SHP77 treated with DMSO at 0.1 percent for 48 hours (cell line): ENCODE measurements at places on chromosomes 2 and 18.
A peak's percentile ranks its signal among the peaks of the same experiment; 100 is the strongest.

DNA sequence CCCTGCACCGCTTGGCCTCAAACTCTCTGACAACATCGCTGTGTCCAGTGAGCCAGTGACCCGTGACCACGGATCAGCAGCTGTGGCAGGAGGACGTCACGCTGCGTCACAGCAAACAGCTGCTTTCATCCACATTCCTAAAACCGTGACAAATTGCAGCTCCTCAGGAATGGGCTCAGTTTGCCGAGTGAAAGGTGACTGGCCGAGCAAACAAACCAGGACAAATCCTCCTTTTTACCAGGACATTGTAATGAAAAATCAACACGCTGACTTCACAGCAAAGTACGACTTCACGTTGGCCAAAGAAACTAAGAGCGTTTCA, 57.6 kb downstream of the PXDN start:
- peak; percentile 54 for DNase-seq

DNA sequence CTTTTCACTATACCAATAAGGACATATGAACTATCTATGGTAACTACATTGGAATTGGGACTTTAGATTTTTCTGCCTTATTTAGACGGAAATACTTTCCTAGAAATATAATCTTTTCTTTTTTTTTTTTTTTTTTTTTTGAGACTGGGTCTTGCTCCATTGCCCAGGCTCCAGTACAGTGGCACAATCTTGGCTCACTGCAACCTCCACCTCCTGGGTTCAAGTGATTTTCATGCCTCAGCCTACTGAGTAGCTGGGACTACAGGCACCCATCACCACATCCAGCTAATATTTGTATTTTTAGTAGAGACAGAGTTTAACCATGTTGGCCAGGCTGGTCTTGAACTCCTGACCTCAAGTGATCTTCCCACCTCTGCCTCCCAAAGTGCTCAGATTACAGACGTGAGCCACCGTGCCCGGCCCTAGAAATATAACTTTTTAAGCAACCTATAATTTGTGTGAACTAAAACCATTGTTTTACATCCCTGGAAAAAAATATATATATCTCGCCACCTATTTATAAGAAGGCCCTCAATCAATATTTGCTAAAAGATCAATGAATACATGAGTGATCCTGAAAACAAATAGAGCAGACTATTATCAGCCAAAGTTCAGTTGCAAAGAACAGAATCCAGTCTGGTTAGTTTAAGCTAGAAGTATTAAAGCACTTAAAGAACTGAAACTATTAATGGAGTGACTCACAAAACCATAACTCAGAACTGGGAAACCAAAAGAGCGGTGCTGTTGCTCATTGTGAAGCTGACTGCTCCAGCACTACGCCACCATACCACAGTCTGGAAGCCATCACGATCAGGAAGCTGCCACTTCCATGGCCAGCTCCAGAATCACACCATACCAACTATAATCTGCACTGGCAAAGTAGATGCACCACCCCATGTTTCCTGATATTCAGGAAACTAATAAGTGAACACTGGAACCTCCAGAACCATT, 8.4 kb upstream of the HNRNPLL start:
- DNase-seq: no peak

DNA sequence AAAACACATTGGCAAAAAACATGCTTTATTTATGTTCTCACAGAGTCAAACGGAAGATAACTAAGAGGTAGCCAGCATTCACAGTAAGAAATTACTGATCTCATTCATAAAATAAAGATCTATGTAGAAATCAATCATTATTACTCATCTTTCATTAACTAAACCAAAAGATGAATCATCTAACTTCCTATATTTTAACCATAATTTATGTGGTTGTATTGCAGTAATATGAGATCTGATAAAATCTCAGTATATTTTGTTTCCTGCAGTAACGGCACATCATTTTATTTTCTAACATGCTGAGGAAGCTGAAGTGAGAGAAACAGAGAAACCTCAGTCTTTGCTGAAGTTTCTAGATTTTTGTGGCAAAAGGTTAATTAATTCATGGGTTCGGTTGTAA, 375.8 kb downstream of the GALNT13 start:
- no peak for DNase-seq

- DNase-seq: no peak
These were observed 100.7 kb downstream of the ANKRD44 start for GRCh38 chr2:197209742-197210408.

GRCh38 chr18:23087352-23087751, 47.9 kb upstream of the CABLES1 start:
- DNase-seq: no peak

DNA sequence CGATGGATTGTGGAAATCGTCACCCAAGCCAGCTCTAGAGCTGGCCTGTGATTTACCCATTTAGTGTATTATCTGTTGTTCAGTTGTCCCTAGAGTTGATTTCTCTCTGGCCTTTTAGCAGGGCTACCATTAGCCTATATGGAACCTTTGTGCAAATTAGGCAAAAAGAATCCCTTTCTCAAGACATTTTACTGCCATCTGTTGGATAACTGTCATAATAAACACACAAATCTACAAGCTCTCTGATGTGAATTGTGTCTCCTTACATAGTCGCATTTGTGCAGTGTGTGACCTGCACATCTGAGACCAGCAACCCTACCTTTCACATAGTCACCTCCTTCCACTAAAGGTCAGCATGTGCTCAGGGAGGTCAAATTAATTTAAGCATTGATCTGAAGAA, 34.0 kb downstream of the LOXHD1 start:
- DNase-seq: no peak

DNA sequence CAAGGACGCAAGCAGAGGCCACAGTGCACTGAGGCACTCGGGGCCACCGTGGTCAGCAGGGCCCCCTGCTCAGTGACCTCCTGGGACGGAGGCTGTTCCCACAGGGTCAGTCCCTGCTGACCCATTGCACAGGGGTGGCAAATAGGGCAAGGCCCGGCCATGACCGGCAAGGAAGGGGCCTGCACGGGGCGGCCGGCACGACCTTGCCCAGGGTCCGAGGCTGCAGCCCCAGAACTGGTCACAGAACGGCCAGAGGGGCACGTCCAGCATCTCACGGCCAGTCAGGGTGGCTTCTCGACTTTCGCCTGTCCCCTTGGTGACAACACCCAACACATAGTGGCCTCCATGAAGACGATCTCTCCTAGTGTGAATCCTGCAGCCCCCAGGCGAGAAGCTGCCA, 27.6 kb upstream of the OTOS start:
- no peak for DNase-seq

- DNase-seq: no peak
These were observed 697.1 kb downstream of the MBD2 start for GRCh38 chr18:53527365-53527764.

- no peak for DNase-seq
These were observed 32.0 kb downstream of the SLC14A1 start for GRCh38 chr18:45755934-45756333.

DNA sequence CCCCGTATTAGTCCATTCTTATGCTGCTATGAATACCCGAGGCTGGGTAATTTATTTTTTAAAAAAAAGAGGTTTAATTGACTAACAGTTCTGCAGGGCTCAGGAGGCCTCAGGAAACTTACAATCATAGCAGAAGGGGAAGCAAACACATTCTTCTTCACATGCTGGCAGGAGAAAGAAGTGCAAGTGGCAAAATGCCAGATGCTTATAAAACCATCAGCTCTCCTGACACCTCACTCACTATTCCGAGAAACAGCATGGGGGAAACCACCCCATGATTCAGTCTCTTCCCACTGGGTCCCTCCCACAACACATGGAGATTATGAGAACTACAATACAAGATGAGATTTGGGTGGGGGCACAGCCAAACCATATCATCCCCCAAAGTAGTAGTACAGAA, 2148.5 kb upstream of the PIK3C3 start:
- no peak for DNase-seq

- no peak for DNase-seq
These were observed 361.9 kb upstream of the FSHR start for GRCh38 chr2:49515996-49516782.

DNA sequence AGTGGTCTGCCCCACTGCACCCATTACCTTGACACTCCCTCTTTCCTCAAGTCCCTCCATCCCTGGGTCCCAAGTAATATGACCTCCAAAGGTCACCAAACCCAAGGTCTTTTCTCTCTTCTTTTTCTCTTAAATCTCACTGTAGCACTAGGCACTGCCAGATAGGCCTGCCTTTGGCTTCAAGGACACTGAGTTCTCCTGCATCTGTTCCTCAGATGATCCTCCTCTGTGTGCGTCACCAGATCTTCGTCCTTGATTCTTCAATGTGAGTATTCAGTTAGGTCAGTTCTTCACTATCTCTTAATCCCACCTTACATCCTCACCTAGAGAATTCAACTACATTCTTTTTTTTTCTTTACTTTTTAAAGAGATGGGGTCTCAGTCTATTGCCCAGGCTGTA, 249.2 kb downstream of the NBAS start:
- DNase-seq: no peak

DNA sequence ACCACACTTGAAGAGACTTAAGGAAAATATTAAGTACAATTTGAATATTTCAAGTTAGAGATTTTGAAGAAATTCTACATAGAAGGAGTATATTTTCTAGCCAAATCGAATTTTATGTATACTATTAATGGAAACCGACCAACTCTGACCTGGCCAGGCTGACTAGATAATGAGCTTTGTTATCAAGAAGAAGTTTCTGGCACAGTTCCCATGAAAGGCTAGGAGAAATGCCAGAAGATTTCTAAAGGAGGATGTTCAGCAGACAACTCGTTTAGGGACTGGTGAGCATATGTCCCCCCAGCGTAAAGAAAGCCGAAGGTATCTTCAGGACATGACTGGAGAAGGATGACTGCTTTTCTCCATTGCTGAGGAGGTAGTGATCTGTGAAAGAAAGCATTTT, 127.3 kb downstream of the DIS3L2 start:
- no peak for DNase-seq

DNA sequence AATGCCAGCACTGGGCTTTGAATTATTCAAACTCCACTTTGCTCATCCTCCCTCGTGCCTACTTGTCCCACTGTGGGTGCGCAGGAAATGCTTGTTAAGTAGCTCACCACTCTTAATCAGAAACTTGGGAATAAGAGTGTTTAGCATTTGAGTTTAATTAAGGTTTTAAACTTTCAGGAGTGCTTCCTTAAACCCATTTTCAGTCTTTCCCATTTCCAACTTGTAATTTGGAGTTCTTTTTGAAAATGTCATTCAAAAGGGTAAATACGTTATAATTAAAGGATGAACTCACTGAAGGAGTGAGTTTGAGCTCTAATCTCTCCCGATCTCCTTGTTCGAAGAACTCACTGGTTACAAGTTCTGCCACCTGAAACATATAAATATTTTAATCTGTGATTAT, 276.6 kb downstream of the AGPS start:
- DNase-seq: no peak

- DNase-seq: no peak
These were observed 288 bp upstream of the RDH14 start for GRCh38 chr2:18560797-18561085.

- no peak for DNase-seq
These were observed 256.7 kb upstream of the SETBP1 start for GRCh38 chr18:44423814-44424644.

- DNase-seq: no peak
These were observed 51.1 kb downstream of the MYO1B start for GRCh38 chr2:191296083-191297006.

DNA sequence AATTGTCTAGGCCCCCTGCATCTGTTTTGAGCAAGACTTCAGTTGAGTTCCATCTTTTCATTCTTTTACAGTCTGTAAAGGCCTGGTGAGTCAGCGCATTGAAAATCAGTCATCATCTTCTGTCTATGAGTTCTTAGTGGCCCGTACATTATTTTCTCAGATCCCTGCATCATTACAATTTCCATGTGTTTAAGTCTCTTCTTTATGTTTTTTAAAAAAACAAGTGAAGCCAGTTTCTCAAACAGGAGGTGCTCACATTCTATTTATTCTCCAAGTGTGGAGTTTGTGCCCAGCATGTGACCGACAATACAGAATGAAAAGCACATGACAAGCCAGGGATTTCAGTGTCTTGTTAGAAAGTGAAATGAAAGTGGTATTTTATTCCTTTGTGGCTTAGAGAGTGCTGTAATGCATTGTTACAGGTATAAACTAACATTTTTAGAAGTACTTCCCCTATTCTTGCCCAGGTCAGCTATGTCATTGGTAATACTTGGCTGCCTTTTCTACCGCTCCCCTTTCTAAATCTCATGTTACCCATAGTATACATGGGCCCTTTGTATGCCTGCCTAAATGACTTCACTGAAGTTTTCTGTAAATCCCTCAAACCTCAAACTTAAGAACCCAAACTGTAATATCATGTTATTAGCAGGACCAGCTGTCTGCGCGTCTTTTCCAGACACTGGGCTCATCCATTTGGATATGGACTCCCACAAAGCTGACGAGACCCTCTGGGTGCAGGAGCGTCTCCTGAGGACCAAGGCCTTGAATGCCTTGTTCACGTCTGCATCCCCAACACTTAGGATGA, 67.6 kb downstream of the FEZ2 start:
- DNase-seq: no peak

DNA sequence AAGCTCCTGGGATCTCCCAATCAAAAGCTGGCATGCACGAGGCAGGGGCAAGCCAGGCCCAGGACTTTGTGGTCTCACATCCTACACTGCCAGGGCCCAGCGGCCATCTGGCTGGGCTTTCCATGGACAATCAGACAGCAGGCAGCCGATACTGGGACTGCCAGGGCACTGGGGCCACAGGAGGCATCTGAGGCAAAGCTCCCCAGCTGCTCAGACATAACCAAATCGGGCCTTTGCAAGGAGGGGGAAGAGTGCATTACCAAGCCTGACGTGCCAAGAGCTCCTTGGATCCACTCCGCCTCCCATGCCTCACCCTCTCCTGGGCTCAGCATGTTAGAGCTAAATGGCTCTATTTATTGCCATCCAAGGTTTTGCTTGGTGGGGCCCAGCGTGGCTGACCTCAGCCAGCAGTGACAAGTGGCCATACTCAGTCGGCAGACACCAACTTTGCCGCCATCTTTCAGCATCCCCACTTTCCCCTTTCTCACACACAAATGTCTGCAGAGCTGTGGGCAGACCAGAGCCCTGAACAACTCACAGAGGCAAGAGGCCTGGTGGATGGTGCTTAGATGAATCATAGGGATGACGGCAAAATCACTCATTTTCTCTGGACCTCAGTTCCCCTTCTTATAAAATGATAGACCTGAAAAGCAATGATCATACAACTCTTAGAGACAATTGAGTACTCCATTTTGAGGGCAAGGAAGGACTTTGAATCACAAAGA, 200.8 kb downstream of the TTC32 start:
- DNase-seq: no peak

DNA sequence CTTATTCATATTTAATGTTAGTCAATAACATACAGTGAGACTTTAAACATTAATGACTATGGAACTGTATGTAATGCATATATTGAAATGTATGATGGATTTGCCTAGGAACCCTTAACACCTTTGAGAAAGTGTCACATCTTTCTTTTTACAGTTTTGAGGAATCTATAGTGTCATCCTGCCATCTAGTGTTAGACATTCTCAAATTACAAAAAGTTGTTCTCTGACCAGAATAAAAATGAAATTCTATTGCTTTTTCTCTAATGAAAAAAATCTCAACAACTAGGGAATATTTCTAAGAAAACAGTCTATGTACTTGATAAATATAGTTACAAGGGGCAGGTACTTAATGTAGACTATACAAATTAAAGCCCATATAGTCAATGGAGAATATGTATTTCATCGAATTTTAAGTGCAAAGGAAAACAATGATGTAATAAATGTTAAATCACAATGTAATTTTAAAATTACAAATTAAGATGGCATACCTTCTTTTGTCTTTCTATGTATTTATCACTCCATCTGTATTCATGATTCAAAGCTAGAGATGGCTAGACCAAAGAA, 5.1 kb upstream of the CALCRL start:
- peak; percentile 41 for DNase-seq

GRCh38 chr18:11872479-11873136, 21.4 kb downstream of the CHMP1B start:
- DNase-seq: peak; percentile 45

- DNase-seq: peak; percentile 54
These were observed 71.0 kb upstream of the DAPL1 start for GRCh38 chr2:158723921-158724802.
